Retinal pigment epithelial cell (primary cell): ENCODE measurements at places on chromosomes 6 and 20.
A peak's percentile ranks its signal among the peaks of the same experiment; 100 is the strongest.

DNA sequence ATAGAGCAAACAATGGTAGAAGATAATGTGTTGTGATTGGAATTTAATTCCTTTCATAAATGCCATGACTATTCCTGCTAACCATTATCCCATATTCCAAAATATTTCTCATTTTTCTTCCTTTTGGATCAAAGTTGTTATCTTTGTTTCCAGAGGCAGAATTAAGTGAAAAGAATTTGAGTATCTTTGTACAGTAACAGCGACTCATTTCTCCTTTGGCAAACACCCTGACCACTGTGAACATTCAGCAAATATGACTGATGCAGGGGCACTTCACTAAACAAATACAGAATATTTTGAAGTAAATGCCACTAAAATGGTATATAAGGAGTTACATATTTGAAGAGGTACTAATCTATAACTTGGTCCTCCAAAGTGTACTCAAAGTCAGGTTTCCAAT lies 105.0 kb upstream of the LAMP5 start:
- DNase-seq, result no peak

GRCh38 chr20:46243707-46244628 lies 64.3 kb downstream of the CDH22 start:
- DNase-seq, result no peak

DNA sequence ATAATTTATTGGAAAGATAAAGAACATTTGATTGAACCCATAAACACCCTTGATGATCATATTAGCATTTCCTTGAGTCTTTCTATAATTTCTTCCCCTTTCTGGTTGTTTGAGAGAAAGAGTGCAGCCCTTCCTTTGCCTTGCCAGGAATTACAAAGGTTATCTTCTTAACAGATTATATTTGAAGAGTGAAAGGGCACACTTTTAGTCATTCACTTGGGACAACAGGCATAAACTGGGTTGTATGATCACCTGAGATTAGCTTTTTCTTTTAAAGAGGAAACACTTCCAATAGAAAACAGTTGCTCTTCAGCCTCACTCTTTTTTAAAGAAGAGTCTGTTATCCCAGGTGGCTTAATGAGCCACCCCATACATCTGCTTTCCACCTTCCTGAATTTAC lies 295.2 kb downstream of the PHF3 start:
- no peak for DNase-seq

DNA sequence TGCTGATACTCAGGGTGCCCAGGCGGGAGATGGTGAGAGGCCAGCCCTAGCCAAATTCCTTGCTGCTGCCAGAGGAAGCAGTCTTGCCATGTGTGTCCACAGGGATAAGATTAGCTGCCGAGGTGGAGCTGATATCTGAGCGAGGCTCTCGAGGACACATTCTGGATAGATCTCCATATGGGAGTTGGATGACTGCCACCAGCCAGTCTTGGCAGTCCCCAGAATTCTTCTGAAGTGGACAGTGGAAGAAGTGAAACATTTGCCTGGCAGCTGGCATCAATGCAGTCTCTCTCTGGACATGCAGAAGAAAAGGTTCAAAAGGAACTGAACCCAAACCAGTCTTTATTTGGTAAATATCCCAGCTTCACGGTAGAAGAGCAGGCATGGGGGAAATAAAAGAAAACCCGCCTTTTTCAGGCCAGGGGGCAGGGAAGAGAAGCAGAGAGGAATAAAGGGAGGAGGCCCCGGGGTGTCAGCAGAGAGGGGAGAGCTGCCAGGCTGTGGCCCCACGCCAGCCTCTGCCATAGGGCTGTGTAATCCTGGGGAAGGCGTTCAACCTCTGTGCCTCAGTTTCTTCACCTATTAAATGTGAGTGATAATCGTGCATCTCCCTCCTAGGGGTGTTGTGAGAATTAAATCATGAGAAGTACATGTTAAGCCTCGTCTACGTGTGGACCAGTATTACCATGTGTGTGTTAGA lies 3.7 kb upstream of the FUCA2 start:
- DNase-seq, result no peak

DNA sequence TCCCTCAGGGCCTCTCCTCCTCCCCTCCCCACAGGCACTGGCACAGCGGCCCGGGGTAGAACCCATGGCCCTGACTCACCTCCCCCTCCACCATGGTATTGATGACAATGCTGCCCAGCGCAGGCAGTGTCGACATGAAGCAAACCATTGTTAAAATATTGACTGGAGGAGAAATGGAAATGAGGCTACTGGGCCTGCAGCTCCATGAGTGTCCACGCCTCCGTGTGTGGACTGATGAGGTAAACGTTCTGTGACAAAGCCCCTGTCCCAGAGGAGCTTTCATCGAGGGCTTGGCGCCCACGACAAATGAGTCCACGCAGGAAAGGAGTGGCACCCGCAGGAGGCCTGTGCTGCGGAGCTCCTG lies 402.7 kb downstream of the TAF4 start:
- no peak for DNase-seq

DNA sequence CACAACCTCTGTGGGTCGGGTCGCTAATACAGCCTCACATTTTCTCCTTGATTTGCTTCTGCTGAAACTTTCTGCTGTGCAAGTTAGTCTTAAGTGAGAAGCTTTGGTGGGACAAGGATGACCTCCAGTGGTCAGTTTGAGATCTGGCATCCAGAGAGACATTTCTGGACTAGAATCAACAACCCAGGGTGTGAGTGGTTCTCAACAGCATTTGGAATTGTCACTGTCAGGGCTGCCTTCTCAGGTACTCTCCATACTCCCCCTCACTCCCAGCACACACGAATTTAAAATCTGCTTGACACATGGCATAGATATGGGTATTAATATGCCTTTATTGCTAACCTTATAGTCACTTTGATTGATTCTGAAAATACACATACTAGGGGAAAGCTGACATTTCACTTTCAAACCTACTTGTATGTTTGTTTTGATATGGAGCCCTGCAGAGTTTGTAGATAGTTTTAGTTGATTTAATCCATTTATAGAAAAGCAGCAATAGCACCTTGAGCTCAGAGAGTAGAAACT lies 13.2 kb downstream of the OTOR start:
- peak; percentile 39 for DNase-seq

GRCh38 chr6:139080255-139080920 lies 51.8 kb downstream of the ABRACL start:
- DNase-seq, result peak; percentile 19

GRCh38 chr6:166591961-166592520 lies 5.6 kb upstream of the RAMACL start:
- DNase-seq, result no peak

DNA sequence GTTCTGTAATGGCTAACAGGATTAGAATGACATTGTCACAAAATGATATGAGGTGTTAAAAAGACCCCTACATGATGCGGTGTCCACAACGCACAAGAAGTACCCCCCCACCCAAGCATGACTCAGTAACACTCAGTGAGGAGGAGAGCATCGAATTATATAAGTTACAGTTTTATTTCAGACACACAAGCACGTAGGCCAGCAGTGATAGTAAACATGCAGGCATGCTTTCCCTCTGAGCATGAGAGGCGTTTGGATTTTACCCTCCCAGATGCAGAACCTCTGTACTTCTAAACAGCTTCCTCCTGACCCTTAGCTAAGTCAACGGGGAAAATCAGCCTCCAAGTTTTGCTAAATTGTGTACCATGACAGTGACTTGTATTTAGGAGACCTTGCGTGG lies 23.9 kb downstream of the GNAS start:
- no peak for DNase-seq

DNA sequence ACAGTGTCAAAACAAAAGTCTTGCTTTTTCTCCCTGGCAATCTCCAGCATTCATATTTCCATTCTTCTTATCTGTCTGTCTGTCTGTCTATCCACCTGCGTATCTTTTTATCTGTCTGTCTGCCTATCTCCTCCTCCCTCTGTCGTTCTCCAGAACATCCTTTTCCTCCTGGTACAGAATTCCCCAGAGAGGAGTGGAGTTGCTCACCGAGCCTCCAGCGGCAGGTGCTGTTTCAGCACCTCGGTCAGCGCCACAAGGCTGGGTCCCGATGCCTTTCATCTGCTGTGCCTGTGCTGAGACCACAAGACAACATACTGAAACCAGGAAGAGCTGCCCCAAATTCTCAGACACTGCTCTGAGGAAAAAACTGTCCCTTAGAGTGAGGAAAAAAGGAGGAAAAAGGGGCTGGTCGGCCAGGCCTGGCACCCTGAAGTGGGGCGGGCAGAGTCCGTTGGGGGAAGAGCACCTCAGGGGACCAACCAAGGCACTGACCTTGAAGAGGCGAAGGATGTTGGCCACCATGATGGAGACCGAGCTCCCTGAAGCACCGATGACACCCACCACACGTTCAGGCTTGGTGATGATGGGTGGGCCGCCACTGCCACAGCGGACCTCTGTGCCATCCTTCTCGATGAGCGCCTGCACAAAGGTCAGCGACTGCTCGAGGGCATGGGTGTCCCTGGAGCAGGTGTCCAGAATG lies 13.3 kb downstream of the GRM4 start:
- no peak for DNase-seq

DNA sequence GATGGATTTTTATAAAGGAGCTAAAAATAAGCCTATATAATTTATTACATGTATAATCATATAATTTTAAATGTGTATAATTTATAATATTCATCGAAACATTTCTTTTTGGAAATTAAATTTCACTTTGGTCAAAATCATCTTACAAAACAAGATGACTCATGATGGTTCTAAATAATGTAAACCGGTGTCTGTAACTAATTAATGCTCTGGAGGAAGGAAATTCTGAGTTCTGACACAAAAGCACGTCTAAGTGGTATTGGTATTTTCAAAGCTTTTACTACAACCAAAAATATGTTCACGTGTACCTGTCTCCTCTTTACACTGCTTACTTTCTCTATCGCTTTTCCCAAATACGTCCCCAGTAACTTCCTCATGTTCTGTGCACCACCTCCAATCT lies 134.1 kb downstream of the MTHFD1L start:
- no peak for DNase-seq

DNA sequence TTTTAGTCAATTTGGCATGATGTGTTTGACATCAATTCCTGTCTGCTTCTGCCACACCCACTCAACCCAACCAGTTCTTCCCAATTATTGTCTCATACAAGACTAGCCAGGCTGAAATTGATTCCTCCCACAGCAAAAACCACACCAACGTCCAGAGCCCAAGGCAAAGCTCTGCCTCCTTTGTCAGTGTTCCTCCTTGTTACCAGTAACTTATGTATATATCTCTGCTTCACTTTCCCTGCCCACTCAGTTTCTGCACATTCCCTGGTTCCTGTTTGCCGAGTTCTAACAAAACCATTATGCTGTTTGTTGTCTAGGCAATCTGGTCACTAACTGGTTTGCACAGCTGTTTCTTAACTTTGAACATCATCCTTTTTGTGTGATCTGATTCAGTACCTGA lies 547.9 kb upstream of the PTCHD4 start:
- no peak for DNase-seq

DNA sequence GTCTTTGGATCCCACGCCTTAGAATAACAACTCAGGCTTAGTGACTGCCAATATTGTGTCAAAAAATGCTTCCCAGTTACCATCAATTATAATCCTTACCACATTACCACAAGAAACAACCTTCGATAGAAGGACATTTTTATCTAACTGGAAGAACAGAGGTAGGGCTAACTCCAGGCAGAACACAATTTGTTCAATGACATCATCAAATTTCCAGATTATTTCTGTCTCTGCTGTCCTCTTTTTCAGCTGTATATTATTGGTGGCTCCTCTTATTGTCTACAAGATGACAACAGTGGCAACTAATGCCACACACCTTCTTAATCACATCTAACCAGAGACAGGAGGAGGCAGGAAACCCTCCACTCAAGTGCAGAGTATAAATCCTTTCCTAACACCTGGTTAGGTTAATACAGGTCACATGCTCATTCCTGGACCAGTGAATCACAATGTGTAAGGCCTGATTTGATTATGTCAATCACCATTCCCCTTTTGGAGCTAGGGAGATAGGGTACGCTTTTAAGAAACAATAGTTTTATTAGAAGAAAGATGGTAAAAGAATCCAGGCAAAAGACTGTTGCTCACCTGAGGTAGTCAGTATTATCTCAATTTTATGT lies 18.0 kb downstream of the KHDC1L start:
- no peak for DNase-seq

DNA sequence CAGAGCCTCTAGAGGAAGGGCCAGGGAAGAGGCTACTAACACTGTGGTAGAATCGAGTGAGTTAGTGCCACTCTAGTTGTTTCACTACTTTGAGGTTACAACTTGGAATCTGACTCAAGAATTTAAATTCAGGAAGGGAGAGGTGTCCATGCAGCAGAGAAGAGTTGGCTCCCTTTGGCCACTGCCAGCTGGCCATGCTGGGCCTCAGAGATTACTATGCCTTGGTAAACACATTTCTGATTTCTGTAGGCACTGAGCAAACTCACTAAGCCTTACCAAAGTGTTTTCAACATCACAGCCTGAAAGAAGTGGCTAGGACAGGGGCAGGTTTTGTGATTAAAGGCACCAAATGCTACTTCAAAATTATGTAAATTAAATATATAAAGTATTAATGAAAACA lies 61.9 kb downstream of the ZHX3 start:
- no peak for DNase-seq

DNA sequence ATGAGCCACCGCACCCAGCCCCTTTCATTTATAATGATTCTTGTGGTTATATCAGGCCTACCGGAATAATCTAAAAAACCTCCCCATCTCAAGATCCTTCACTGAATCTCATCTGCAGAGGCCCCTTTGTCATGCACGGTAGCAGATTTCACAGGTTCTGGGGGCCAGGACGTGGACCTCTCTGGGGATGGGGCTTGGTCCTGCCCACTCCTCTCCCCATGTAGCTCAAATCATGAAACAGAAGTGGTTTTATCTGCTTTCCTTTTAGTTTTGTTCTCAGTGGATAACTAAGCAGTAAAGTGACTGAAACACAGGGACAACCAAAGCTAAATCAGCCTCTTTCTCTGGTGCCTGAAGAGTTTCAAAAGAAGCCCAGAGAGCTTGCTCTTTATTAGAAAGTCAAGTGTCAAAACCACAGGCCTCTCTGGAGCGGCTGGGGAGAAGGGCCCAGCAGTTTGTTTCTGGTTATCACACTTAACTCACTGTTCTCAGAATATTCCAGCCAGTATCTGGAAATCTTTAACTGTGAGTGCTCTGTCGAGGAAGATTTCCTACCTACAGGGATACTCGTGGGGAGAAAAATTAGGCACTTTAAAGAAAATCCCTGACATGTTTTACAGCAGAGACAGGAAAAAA lies 60.6 kb upstream of the FAM184A start:
- DNase-seq, result no peak

DNA sequence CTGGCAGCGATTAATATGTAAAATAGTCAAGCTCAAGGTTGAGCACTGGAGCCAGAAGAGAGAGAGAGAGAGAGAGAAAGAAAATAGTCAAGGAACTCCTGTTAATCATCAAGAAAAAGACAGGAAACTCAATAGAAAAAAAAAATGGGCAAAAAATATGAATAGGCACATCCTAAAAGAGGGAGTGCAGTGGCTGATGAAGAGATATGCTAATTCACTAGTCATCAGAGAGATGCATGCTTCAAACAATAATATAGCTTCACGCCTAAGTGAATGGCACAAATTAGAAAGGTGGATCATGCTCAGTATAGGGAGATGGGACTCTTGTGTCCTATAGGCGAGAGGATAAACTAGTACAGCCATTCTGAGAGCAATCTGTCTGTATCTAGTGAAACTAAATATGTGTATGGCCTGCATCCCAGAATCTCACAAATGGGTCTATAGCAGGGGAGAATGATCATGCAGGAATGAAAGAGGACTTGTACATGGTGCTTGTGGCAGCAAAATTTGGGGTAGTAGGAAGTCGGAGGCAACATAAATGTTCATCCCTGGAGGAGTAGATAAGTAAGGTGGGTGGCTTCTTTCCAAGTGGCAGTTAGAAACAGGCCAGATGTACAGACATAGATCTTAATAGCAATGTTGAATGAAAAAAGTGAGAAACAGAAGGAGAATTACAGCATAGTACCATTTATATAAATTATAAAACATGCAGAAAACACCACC lies 176.8 kb downstream of the VEGFA start:
- DNase-seq, result no peak
